Lower leg skin (tissue), 4 donors: ENCODE measurements at places on chromosomes 6 and 20.

GRCh38 chr6:127844529-127844928, 56.3 kb downstream of the THEMIS start:
- no peak for DNase-seq

DNA sequence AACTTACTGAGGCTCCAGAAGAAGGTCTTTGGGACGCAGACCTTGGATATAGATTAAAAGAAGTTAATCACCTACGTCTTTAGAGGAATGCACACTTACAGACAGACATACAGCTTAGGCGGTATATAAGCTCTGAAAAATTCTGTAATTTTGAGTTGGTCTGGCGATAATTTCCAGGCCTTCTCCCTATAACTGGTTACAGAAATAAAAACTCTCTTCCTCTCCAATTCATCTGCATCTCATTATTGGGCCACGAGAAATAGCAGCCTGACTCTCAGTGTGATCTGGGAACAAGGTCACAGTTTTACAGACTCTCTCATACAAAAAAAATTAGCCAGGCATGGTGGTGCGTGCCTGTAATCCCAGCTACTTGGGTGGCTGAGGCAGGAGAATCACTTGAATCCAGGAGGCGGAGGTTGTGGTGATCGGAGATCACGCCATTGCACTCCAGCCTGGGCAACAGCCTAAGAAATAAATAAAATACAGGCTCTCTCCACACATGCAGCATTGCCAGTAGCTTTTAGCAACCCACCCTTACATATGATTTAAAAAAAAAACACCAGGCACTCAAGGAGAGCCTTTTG, 4.7 kb downstream of the ZBTB24 start:
- no peak for DNase-seq

DNA sequence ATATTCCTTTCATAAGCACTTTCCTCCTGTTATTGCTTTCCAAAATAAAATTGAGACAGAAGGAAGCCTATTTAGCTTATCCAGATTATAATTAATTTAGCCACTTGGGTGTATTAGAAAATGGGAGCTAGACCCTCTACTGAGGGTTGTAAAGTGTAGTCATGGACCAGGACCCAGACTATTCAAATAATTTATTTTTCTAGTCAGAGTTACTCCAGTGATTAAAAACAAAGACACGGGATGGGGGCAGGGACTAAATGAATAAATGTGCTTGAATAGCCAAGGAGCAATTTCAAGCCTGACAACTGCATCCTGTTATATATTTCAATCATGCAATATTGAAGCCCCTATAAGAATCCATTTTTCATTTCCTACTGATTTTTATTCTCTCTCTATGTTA, 41.6 kb downstream of the KLHL32 start:
- DNase-seq, result no peak

DNA sequence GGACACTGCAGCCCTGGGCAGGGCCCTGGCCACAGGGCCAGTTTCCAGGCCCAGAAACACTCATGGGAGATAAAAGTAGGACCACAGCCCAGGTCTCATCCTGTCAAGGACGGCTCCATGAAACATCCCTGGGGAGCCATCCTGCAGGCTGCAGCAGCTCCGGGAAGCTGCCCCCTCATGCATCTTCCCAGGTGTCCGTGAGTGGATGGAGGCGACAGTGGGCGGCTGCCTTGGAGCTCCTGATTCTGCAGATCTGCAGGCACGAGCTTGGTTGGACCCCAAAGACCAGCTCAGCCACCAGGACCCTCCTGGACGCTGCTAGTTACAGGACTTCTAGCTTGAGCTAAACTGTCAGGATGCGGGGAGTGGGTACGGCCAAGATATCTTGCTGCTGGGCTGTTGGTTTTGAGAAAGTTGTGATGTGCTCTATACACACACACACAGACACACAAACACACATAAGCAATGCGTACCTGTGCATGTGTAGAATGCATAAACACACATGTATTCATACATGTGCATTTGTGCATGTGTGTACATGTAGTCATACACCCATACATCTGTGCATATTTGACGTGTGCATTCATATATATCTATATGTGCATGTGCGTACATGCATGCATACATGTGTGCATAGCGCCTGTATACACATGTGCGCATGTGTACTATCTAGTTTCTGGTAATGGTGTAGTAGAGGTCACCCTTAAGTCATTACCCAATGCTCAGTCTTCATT, 297.8 kb downstream of the TAF4 start:
- DNase-seq, result no peak

GRCh38 chr20:62365814-62366369, 1.2 kb downstream of the LAMA5 start:
- DNase-seq, result no peak
